ENCODE measurements at places on chromosomes 2 and 18.

- peak; percentile 39 for DNase-seq
- no peaks in the 10 kb centered on the region for H3K4me1 ChIP-seq
- no peaks in the 10 kb centered on the region for H3K36me3 ChIP-seq
- no peak overlapping the region for H3K4me3 ChIP-seq
- peaks cover 10% of the 10 kb centered on the region for H3K27me3 ChIP-seq
Observed at GRCh38 chr2:70340761-70341476, 39.1 kb upstream of the FAM136A start.

GRCh38 chr2:106646605-106647004, 159.4 kb downstream of the CD8B2 start:
- no peaks in the 10 kb centered on the region for H3K27me3 ChIP-seq
- H3K4me3 ChIP-seq: no peak overlapping the region
- DNase-seq: no peak

GRCh38 chr18:51074605-51075004, 44.6 kb downstream of the SMAD4 start:
- DNase-seq: no peak
- no peak overlapping the region for H3K27ac ChIP-seq
- H3K27me3 ChIP-seq: no peaks in the 10 kb centered on the region
- H3K36me3 ChIP-seq: peaks cover 13% of the 10 kb centered on the region

DNA sequence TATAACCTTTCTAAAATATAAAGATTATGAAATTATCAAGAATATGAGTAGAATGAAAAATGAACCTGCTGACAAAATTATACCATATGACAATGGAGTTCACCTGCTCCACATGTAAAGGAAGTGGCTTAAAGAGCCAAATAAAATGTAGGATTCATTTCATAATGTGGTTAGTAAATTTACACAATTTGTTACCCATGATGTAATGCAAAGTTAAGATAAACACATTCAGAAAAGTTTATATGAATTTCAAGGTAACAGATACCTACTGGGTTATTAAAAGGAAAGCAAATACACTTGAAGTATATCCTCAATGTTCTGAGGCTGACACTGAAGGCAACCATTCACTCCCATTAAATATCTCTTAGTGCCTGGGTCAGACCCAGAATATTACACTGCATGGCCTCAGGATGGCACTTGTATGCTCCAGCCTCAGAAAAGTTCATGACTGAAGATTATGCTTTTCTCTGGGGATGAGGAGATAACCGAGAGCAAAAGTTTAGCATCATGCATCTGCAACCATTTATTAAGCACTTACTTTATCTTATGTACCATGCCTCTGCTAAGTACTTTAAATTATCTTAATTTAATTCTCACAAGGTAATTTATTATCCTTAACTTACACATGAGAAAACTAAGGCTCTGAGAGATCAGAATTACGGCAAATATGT, 6.2 kb downstream of the STRN start:
- no peak overlapping the region for H3K4me3 ChIP-seq
- no peak overlapping the region for H3K27ac ChIP-seq
- no peak for DNase-seq
- H3K4me1 ChIP-seq: peaks cover 11% of the 10 kb centered on the region
- H3K36me3 ChIP-seq: no peaks in the 10 kb centered on the region
- H3K27me3 ChIP-seq: no peaks in the 10 kb centered on the region
